ENCODE measurements at places on chromosomes 5 and 9.

GRCh38 chr9:98654247-98654646 is 54.5 kb downstream of the GABBR2 start:
- DNase-seq: no peak

- no peak for DNase-seq
These were observed 11.1 kb downstream of the PRELID2 start for GRCh38 chr5:145824040-145824439.

DNA sequence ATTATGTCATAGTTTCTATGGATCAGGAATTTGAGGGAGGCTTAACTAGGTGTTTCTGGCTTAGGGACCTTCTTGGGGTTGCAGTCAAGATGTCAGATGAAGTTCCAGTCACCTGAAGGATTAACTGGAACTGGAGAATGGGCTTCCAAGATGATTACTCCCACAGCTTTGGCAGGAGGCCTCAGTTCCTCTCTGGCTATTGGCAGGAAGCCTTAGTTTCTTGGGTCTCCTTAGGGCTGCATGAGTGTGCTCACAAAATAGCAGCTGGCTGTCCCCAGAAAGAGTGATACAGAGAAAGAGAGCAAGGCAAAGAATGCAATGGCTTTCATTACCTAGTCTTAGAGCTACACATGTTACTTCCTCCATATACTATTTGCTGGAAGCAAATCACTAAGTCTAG is 138.1 kb upstream of the TLE4 start:
- DNase-seq: no peak

DNA sequence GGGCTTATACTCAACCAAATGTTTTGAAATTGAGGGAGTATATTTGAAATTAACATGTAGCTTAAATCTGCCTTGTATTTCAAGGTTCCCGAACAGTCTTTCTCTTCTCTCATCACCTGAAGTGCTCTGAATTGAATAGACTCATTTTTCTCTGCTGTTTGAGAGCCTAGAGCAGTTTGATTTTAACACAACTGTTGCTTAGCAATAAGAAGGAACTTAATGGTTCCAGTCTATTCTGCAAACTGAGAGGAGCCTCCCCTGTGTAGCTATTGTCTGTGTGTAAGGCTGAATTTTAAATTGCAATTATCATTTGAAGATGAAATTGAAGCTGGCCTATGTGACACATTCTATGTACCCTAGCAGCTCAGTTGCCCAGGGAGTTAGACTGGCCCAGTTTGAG is 87.1 kb upstream of the CKMT2 start:
- no peak for DNase-seq

DNA sequence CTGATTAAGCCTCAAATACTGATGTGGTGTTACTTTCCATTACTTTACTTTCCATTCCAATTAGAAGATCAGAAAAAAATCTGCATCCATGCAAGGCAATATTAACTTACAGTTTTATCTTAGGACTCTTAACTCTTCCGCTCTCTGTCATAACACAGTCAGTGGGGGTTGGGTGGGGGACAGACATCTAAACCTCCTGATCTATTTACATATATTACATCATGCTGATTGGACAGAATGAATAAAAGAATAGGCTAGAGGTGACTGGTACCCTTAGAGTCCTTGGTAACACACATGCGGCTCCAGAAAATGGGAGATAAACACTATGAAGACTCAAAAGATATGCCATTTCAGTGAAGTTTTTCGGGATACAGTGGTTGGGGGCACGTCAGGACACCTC is 27.6 kb downstream of the RAPGEF6 start:
- no peak for DNase-seq

DNA sequence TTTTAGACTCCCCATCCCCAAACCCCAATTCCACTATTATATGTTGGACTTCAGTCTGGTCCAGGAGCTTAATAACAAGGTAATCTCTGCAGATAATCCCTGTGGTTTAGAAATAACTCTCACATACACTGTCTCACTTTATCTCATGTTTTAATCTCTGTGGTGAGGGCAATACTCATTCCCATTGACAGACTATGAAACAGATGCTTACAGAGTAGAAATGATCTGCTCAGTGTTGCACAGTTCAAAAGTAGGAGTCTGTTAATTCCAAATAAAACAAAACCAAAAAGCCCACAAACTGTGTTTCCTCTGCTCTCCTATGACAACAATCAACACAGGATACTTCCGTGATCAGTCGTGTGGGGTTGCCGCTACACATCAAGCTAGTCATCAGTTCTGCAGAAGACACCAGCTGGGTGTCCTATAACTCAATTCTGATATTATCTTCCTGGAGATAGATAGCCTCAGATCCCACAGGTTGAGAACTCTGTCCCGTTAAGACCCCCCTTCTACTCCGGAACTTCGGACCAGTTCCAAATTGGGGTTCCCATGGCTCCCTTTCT is 26.3 kb upstream of the FANCC start:
- DNase-seq: no peak

DNA sequence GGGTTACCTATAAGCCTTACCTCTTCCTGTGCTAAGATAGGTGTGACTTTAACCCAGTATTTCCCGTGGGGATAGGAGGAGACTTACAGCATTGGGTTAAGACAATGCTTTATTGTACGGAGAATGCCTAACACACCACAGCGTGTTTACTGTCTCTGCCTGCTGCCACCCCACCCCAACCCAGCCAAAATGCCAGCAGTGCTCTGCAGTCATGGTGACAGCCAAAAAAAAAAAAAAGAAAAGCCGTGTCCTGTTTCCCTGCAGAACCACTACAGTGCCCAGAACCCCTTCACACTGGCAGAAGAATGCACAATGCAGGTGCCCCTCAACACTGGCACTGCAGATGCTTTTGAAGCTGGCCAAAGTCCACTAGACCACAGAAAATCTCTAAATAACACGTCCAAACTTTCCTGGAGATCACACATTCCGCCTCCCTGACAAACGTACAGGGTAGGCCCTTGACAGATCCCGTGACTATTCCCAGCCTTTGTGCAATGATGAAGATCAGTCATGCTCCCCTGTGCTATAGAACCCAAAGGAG is 102.2 kb downstream of the SERINC5 start:
- no peak for DNase-seq

DNA sequence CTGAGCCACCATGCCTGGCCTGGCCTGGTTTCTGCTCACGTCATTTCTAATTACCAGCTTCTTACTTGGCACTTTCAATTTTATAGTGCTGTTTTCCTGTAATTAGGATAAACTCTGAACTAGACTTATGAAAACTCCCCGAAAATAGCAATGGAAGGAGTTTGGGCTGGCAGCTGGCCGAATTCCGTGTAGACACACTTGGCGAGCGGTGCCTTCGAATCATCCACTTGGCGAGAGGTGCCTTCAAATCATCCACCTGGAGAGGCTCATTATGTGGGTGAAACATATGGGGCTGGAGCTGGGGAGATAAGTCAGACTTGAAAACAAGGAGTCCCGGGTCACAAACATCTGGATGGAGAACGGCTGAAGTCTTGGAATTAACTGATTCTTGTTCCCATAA is 203.7 kb downstream of the ROR2 start:
- DNase-seq: no peak

DNA sequence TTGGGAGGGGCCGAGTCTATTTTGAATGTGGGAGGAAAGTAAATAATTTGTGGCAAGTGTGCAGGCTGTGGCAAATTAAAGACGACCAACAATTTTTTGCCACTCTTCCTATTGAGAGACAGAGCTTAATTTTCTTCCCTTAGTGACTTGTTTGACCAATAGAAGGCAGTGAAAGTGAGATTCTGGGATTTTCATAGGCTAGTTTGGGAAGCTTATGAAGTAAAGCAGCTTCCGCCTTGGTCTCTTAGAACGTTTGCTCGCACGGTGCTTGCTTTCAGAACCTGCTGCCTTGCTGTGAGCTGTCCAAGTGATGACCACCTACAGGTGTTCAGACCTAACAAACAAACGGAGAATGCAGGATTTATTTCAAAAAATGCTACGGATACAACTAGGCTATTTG is 6.7 kb upstream of the OR1N2 start:
- DNase-seq: no peak

DNA sequence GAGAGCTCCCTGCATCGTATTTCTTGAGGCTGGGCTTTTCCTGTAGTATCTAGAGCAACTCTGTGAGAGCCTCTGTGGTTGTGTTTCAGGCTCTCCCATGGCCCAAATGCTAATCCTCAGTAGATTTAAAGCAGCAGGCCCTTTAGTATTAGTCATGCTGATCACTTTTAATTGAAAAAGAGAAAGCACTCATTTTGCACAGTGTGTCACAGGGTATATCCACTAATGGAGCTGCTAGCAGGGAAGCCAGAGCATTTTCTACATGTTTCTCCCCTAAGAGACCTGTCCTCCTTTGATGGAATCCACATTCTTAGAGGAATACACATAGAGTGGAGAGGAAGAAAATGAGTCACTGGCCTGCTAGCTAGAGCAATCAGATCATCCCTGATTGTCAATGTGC is 348.5 kb downstream of the TMEM232 start:
- no peak for DNase-seq

GRCh38 chr9:68492806-68493205 is 47.9 kb downstream of the TMEM252 start:
- no peak for DNase-seq

DNA sequence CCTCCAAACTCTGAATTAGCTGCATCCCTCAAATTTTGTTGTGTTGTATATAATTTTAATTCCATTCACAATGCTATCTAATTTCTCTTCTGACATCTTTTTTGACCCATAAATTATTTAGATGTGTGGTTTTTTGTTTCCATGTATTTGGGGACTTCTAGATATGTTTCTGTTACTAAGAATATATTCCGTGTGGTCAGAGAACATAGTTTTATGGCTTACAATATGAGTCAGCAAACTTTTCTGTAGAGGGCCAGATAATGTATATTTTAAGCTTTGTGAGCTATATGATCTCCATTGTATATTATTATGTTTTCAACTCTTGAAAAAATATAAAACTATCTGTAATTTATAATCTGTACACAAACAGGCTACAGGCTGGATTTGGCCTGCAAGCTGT is 33.4 kb downstream of the MVB12B start:
- no peak for DNase-seq

- no peak for DNase-seq
These were observed 7.9 kb upstream of the FAT2 start for GRCh38 chr5:151598984-151599383.

GRCh38 chr5:28217695-28218094 is 1179.3 kb upstream of the CDH9 start:
- DNase-seq: no peak

- no peak for DNase-seq
These were observed 107.1 kb downstream of the CTNND2 start for GRCh38 chr5:11797132-11797531.

DNA sequence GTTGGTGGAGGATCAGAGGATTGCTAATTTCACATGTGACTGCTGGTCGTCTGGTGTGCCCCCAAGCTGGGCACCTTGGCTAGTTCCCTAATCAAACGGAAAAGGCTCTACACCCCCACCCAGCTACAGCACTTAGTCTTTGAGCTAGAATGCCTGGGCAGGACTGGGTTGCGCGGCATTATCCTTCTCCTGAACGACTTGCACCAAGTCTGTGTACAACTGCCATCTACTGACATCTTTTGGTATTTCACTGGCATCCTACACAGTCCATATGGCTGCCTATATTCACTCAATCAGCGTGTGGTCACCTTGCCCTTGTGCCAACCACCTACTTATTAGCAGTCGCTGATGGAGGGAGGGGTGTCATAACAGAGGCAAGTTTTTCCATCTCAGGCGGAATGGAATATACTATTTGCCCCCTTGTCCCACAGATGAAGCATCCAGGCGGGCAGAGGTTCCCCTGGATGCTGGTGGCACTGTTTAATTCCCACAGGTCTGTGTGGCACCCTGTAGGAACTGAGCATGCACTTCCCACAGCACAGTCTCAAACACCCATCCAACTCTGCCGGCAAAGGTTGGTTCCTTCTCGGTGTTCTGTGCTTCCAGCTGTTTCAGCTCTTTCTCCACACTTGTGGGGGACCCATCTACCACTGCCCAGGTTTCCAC is 150.1 kb downstream of the OSTF1 start:
- peak; percentile 85 for DNase-seq

DNA sequence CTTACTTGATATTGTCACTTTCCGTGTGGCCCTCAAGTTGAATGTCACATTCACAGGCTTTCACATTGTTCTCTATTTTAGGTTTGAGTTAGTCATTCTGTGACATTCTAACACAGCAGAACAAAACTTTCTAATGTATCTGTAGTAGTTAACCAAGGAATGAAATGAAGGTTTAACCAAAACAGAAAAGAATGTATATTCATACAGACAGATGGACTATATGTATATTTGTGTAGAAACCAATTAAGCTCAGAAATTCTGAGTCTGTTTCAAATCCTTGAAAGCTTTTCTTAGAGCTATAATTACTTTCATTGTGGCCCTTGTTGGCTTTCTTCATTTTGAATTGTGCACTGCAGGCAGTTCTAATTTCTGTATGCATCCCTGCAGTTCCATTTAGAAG is 654.7 kb downstream of the LRRC70 start:
- DNase-seq: no peak

DNA sequence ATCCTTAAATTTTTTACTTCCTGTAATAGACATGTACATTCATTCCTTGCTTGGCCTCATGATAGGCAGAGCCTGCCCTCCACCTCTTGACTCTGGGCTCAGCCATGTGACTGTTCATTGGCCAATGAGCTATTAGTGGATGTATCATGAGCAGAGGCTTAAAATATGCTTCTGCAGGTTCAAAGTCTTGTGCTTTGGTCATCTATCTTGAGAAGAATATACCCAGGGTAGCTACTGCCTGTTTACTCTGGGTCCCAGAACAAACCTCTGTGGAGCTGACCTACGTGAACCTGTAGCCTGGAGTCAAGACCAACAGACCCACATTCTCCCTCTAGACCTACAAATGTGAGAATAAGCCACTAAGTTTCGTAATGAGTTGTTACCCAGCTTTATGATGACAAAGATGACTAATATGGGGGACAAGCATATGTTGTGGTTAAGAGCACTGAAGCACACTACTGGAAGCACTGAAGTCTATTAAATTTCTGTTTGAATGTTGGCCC is 244.4 kb downstream of the MAST4 start:
- no peak for DNase-seq

DNA sequence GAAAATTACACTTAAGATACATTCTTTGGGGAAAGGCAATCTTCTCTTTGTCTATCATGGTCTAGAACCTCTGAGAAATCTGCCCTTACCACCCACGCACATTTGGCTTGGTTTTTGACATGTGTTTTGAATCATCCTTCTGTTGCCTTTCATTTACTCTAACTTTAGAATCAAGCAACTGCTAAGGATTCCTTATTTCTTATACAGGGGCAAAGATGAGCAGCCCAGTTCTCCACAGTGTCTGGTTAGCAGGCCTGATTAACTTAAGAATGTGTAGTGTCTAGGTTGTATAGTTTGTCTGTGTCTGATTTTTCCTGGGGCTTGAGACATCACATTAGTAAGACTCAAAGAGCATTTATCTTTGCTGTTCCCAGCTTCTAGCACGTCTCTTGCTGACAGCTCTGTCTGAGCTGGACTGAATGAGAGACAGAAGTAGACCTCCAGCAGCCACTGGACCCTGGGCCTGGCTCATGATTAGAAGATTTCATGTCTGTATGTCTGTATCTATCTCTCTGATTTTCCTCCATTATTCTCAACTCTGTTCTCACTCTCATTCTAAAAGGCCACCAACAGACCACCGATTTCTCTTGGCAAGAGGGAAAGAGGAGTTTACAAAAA is 31.8 kb upstream of the PCA3 start:
- no peak for DNase-seq

GRCh38 chr9:108855529-108855886 is 278 bp downstream of the ACTL7B start:
- DNase-seq: no peak

Data from lung microvascular endothelial cell (primary cell).